ENCODE measurements at places on chromosomes 2 and 18.

DNA sequence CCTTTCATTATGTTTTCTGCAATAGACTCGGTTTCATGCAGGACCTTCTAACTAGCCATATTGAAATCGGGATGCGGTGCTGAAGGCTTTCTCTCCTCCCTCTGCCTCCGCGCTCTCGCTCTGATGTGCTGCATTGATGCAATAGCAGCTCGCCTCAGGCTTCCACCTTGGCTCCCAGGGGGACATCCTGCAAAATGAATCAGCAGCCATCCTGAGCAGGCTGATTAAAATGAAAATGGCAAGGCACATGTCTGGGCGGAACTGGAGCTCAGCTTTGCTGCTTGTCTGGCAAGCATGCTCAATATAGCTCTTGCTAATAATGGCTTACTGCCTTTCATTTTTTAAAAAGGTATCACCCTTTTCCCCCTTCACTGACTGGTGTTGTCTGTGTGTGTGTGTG lies 806 bp upstream of the MYT1L start:
- DNase-seq = no peak

GRCh38 chr18:23588836-23589560 lies 2.7 kb upstream of the NPC1 start:
- no peak for DNase-seq

DNA sequence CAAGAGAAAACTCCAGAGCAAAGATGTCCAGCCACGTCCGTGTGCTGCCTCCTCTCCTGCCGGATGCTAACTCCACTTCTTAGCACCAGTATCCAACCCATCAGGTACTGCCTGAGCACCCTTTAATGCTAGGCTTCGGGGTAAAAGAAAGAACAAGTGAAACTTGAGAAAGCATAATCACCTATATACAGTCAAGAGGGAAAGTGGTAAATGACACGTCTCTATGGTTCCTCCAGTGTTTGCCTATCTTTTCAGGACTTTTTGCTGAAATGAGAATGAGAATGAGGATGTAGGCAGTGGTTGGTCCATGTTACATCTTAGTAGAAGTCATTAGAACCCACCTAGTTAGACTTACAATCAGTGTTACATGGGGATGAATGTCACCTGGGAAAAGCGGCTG lies 47.9 kb downstream of the EPHA4 start:
- no peak for DNase-seq

GRCh38 chr2:232880764-232881351 lies 10.8 kb downstream of the SNORC start:
- no peak for DNase-seq

- no peak for DNase-seq
Observed at GRCh38 chr2:98515250-98515991, 70.8 kb downstream of the INPP4A start.

DNA sequence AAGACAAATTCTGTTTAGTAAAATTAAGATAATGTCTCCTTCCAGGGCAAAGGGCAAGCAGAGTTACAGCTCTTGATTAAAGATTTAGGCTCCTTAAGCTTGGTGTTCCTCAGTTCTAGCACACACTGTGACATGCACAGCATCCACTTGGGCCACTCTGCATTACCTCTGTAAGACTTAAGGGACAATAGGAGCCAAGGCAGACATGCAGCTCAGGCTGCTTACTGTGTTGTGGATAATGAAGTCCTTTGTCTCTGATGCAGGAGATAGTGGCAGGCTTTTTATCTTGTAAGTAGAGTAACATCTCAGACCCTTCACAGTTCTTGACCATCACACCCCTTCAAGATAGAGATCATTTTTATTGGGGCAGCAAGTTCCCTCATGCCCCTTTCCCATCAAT lies 31.2 kb downstream of the RBM45 start:
- DNase-seq = no peak

GRCh38 chr18:8711736-8712135 lies 6.4 kb downstream of the MTCL1 start:
- no peak for DNase-seq

DNA sequence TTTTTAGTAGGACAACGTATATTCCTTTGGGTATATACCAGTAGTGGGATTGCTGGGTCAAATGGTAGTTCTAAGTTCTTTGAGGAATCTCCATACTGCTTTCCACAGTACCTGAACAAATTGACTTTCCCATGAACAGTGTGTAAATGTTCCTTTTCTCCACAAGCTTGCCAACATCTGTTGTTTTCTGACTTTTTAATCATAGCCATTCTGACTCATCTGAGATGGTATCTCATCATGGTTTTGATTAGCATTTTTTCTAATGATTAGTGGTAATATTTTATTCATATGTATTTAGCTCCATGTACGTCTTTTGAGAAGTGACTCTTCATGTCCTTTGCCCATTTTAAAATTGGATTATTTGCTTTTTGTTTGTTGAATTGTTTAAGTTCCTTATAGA lies 58.4 kb upstream of the CERS6 start:
- DNase-seq = no peak

GRCh38 chr2:39708003-39708402 lies 42.3 kb downstream of the TMEM178A start:
- no peak for DNase-seq

- no peak for DNase-seq
Observed at GRCh38 chr2:171348056-171348455, 85.7 kb downstream of the METTL8 start.

- DNase-seq = no peak
Observed at GRCh38 chr2:120995656-120996190, 260.1 kb downstream of the GLI2 start.

DNA sequence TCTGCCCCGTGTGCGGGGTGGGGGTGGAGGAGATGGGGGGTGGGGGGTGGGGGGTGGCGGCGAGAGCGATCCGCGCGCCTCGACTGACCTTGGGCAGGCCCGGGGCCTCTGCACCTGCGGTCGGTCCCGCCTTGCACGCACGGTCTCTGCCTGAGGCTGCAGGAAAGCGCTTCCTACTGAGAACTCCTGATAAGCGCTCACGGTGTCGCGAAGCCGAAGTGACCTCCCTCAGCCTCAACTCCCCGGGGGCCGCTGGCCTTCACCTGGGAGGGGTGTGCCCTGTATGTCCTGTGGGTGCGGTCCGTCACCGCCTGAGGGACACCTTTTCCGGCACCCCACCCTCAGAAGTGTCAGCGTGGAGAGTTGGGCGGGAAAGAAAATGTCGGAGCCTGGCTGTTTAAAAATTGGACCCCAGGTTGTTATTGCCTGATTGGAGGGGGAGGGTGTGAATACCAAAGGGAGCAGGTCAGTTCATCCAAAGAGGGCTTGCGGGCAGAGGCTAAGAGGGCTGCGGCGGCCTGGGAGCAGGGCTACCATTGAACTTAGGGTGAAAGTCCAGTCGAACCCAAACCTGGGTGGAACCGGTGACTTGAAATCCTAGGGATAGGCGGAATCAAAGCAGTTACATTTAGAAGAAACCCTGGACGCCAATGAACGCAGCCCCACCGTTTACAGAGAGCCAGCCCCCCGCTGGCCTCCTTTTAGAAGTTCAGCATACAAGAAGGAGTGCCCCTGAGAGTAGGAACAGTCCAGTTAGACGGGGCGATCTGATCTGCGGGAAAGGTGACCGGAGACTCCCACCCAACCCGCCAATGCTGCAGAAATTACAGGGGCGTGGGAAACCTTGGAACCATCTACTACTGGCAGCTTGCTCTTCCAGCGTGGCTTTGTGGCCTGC lies 1.2 kb downstream of the MAL start:
- DNase-seq = no peak

DNA sequence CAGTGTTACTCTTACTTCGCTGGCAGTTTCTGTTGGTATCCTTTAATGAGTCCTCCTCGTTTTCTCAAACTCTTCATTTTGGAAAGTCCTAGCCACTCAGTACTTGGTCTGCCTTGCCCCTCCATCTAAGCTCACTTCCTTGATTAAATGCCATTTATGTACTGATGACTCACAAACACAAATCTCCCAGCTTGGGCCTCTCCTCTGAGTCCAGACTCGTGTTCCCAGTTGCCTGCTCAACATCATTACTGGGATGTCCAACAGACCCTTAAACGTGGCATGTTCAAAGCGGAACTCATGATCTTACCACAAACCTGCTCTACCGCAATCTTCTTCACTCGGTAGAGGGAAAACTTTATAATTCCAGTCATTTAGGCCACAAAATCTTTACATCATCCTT lies 13.8 kb upstream of the CCDC68 start:
- DNase-seq = no peak

- no peak for DNase-seq
Observed at GRCh38 chr2:157261199-157261782, 3.8 kb downstream of the GALNT5 start.

DNA sequence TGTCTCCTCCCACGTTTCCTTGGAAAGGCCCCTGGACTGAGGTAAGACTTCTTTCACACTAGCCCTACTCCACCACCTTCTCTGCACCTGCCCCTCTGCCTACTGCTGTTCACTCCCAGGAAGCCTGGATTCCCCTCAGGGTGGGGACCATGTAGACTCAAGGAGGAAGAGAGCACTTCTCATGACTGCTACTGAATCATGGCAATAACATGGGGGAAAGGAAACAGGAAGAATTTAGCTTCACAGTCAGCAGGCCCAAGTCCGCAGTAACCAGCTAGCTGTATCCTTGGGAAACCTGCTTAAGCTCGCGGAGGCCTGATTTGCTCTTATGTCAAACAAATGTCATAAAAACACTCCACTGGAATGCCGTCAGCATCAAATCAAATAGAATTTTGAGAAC lies 126.2 kb upstream of the CAPN13 start:
- DNase-seq = no peak

- no peak for DNase-seq
Observed at GRCh38 chr2:45191146-45191863, 182.1 kb upstream of the SIX2 start.

GRCh38 chr2:6999211-6999877 lies 82.1 kb downstream of the RNF144A start:
- no peak for DNase-seq

GRCh38 chr2:140600116-140600515 lies 1530.7 kb downstream of the LRP1B start:
- no peak for DNase-seq

GRCh38 chr18:64111950-64112349 lies 36.9 kb downstream of the LINC00305 start:
- DNase-seq = no peak

- no peak for DNase-seq
Observed at GRCh38 chr2:168889635-168890005, 610 bp downstream of the SPC25 start.

GRCh38 chr2:68879296-68879695 lies 8.1 kb upstream of the BMP10 start:
- DNase-seq = no peak

DNA sequence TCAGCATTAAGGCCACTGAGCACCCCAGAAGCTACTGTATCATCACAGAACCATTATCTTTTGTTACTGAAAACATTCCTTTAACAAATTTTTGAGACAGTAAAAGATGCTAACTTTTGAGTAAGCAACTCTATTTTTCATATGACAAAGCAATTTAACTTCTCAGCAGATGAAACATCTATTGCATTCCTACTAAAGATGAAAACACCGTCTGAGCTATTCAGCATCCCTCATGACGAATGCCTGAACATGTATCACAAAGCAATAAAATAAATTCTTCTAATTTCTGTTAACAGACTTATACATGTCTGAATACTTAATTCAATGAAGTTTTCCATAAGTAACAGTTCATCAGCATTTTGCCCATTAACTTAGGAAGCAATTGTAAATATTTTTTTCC lies 23.9 kb downstream of the CHN1 start:
- DNase-seq = no peak

DNA sequence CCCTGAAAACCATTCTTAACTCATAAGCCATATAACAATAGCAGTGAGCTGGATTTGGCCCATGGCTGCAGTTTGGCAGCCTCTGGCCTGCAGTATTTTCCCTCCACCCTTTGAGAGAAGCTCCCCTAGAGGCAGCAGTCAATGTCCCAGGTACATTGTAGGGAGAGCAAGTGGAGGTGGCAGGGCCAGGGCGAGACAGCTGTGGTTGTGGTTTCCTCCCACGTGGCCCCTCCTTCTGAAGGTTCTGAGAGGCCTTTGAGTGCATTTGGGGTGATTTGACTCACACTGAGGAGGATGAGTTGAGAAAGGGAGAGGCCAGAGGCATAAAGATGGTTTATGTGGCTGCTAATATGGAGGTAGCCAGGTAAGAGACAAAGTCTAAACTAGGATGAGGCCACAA lies 45.5 kb upstream of the LDAH start:
- DNase-seq = no peak

- DNase-seq = no peak
Observed at GRCh38 chr2:54752439-54752838, 29.0 kb downstream of the EML6 start.

GRCh38 chr18:59479776-59480175 lies 120.7 kb upstream of the LMAN1 start:
- DNase-seq = no peak

DNA sequence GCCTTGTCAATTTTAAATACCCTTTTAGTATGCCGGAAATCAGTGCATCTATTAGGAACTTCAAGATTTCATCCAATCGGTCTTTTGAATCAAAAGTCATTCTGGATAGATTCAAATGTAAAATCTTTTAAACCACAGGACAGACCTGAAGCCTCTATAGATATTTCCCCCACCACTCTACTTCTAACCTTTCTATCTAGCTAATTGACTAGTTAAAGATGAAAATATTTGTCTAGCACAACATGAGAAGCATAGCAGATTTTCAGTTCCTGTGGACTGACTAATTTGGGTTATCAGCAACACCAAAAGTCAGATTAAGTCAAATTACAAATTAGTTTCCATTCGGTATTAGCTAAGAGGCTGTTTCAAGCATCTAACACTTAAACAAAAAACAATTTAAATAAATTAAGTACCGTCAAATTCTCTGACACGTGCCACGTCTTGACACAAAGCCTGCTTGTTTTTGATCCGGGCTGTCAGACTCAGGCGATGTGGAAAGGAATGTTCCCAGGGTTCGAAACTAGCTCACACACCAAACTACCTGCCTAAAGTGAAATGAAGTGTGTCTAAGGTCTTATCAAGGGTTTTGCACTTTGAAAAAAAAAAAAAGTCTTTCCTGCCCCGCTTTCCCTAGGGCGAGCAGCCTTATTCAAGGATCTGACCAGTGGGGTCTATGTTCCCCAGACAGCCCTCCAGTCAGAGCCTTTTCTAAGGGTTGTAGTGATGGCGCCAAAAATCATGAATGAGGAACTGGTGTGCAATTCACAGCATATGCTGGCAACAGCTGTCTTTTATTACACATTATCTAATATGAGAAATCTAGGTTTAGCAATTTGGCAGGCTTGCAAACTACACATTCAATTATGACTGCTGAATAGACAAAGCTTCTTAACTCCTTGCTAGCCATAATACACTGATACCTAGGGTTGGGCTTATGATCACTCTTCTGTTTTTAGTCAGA lies 4.7 kb downstream of the CYTIP start:
- DNase-seq = no peak

GRCh38 chr18:55247032-55247431 lies 287.8 kb upstream of the CCDC68 start:
- no peak for DNase-seq

- DNase-seq = no peak
Observed at GRCh38 chr2:172193331-172194089, 90.8 kb upstream of the DLX2 start.

- DNase-seq = no peak
Observed at GRCh38 chr18:50654658-50655550, 95.0 kb downstream of the MAPK4 start.

DNA sequence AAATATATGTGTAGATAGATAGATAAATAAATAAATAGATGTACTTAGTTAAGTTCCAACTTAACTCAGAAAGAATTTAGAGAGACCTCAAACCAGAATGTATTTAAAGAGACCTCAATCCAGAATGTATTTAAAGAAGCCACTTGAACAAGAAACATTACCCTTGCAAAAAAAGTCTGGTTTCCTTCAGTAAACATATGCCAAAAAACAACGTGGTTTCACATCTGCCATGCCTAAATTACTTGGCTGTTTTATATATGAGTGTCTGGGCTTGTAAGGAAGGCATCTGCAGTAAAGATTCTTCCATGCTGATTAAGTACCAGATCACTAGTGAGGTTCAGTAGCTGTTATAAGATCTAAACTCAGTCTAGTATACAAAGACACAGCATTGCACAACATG lies 29.1 kb upstream of the RPE start:
- DNase-seq = no peak

Measured in neural crest cell (in vitro differentiated cells).